ENCODE measurements at places on chromosomes 16 and 17. TPM values are rescaled to one million over a fixed set of nuclear protein-coding genes. Genes with fewer than 3 reads are reported as not detected.
A peak's percentile ranks its signal among the peaks of the same experiment; 100 is the strongest.

SMG6 gene
- 37.8 TPM for total RNA-seq

GRCh38 chr16:23826528-23827045 lies 9.2 kb upstream of the PRKCB start:
- DNase-seq: peak; percentile 22

VWA3A gene
- total RNA-seq: 0.18 TPM

- DNase-seq: no peak
These were observed 30.9 kb downstream of the FAM222B start for GRCh38 chr17:28811651-28812090.

DNA sequence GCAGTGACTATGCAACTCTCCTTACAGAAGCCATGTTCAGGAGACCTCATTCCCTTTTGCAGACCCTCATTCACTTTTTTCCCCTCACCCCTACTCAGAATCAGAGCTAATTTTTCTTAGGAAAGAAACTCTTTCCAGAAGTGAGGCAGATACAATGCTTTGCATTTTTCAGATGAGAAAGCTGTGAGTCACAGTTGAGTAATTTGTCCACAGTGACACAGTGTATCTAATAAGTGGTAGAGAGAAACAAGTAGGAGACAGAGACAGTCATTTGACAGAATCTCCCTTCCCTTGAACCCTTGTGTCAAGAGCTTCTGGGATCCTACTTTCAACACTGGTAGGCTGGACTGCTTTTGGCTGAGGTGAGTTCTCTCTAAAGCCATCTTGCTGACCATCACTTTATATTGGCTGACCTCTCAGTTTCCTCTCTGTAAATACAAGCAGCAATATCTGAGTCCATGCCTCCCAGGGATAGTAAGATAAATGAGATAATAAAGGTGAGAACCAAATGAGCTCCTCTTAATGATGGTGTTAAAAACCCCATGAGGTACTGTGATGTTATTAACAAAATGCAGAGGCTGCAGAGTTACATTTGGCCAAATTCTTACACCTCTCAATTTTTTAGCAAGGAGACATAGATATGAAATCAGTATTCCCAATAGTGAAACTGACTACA lies 130.8 kb downstream of the CA10 start:
- DNase-seq: no peak

DNA sequence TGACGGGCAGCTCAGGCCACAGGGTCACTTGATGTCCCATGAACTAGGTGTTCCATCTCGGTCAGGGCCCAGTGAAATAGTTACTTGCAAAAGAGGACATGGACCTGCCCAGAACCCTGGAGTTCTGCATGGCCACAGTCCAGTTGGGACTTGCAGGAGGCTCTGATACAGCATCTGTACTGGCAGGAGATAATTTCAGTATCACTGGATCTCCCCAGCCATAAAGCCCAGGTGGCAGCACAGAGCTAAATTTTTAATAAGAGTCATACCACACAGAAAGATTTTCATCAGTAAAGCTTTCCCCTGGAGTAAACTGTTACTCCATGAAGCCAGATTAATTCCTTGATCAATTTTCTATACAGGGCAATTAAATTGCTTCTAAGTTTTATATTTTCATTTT lies 18.0 kb upstream of the SLC16A5 start:
- DNase-seq: no peak

CA10 gene
- not detected for total RNA-seq

- no peak for DNase-seq
These were observed 591 bp upstream of the TNFSF13 start for GRCh38 chr17:7557775-7558543.

- no peak for DNase-seq
These were observed 263.9 kb downstream of the C16orf95 start for GRCh38 chr16:87053016-87053982.

CCDC144A gene
- 5.3 TPM for total RNA-seq

GRCh38 chr16:76579277-76579922 lies 302.2 kb downstream of the CNTNAP4 start:
- DNase-seq: no peak

CDH3 gene
- 0.33 TPM for total RNA-seq

GRCh38 chr16:65831903-65832666 lies 534.4 kb upstream of the CDH5 start:
- DNase-seq: no peak

- no peak for DNase-seq
These were observed 60.2 kb downstream of the TEX2 start for GRCh38 chr17:64202683-64203344.

GRCh38 chr17:1573932-1574696 lies 11.5 kb upstream of the PITPNA start:
- peak; percentile 70 for DNase-seq

DNA sequence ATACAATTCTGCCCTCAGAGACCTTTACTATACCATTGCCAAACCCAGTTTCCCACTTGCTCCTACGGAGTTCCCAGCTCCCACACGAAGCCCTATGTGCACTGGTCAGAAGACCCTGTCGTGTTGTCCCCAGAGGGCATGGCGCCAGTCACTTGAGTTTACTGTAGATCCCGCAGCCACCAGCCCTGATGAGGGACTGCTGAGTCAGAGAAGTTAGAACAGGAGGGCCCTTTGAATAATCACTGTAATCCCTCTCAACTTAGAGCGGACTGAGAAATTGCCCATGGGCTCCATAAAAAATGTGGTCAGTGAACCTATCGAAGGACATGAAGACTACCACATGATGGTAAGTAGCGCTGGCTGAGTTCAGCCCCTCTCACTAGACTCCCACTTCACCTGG lies 9.2 kb downstream of the UBFD1 start:
- no peak for DNase-seq

GRCh38 chr16:12067714-12068401 lies 91.3 kb downstream of the SNX29 start:
- DNase-seq: peak; percentile 70

MIEN1 gene
- 45.1 TPM for total RNA-seq

DNA sequence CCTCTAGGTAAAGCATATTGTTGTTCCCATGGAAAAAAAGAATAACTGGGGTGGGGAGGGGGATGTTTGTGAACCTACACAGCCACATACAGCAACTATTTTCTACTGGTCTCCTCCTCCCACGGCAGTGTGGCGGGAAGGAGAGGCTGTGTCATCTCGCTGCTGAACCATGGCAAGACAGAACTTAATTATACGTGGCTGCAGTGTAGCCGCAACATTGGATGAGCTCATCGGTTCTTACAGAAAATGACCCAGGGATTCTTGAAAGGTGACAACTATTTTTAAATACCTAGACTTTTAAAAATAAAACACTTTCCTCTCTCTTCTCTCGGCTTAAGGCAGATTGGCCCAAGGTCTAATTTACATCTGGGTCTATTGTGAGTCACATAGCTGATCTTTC lies 19.8 kb upstream of the TEKT3 start:
- DNase-seq: no peak

GRCh38 chr16:11315510-11315909 lies 29.7 kb upstream of the RMI2 start:
- DNase-seq: no peak

- peak; percentile 47 for DNase-seq
These were observed 9.0 kb upstream of the AMZ2 start for GRCh38 chr17:68238871-68239253.

DNA sequence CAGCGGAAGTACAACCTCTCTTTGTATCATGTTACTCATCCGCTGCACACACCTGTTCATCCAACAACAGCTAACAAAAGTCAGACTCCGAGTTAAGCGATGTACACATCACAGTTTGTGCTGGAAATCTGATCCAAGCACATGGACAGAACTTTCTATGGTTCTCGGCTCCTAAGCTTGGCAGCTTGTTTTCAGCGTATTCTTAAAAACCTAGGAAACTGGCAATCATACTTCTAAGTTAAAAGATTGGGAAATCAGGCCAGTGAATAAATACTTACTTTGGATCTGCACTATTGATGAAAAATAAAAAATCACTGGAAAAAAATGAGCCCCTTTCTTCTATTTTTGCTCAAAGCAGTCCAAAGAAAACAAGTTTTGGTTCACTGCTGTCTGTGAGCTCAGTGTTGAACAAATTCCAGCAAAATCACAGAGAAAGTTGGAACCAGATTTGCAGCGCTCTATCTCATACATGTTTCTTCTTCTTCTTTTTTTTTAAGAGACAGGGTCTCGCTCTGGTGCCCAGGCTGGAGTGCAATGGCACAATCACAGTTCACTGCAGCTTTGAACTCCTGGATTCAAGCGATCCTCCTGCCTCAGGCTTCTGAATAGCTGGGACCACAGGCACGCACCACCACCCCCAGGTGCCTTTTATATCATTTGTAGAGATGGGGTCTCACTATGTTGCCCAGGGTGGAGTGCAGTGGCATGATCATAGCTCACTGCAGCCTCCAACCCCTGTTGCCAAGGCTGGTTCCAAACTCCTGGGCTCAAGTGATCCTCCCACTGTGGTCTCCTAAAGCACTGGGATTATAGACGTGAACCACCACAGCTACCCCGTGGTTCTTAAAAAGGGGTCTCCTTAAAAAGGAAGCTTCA lies 71.6 kb upstream of the CREBBP start:
- DNase-seq: no peak

TSPAN10 gene
- total RNA-seq: 0.43 TPM

KRTAP4-5 gene
- total RNA-seq: not detected

- no peak for DNase-seq
These were observed 1.4 kb downstream of the MTSS2 start for GRCh38 chr16:70684146-70685060.

BEAN1 gene
- not detected for total RNA-seq

- DNase-seq: no peak
These were observed 144.8 kb downstream of the CDH8 start for GRCh38 chr16:61891460-61891859.

DNA sequence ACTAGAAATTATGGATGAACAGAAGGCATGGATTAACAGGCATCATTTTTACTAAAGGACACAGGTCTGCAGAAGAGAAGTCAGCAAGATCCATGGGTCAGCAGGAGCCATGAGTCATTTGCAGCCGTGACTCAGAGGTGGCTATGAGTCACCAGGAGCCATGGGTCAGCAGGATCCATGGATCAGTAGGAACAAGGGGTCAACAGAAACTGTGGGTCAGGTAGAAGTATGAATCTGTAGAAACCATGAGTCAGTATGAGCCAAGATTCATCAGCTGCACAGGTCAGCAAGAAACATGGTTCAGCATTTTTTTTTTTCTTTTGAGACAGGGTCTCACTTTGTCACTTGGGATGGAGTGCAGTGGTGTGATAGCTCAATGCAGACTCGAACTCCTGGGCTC lies 58.2 kb upstream of the HS3ST4 start:
- DNase-seq: no peak

DNA sequence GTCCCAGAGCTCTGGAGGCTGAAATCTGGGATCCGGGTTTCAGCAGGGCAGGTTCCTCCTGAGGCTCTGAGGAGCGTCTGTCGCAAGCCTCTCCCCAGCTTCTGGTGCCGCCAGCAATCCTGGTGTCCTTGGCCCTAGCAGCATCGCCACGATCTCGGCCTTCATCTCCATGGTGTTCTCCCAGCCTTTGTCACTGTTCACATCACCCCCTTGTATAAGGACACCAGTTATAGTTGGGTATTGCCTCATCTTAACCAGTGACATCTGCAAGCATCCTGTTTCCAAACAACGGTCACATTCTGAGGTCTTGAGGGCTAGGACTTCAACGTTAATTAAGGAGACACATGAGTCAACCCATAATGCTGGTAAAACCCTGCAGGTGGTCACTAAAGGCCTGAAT lies 2.8 kb upstream of the PPP1R27 start:
- DNase-seq: no peak

GRCh38 chr16:11734653-11735043 lies 8.0 kb downstream of the TXNDC11 start:
- no peak for DNase-seq

GRCh38 chr16:50156590-50156989 lies 3.5 kb downstream of the TENT4B start:
- DNase-seq: no peak

GRCh38 chr16:9570521-9570920 lies 479.1 kb downstream of the HAPSTR1 start:
- no peak for DNase-seq

- no peak for DNase-seq
These were observed 19.1 kb downstream of the NOD2 start for GRCh38 chr16:50712560-50712898.

DNA sequence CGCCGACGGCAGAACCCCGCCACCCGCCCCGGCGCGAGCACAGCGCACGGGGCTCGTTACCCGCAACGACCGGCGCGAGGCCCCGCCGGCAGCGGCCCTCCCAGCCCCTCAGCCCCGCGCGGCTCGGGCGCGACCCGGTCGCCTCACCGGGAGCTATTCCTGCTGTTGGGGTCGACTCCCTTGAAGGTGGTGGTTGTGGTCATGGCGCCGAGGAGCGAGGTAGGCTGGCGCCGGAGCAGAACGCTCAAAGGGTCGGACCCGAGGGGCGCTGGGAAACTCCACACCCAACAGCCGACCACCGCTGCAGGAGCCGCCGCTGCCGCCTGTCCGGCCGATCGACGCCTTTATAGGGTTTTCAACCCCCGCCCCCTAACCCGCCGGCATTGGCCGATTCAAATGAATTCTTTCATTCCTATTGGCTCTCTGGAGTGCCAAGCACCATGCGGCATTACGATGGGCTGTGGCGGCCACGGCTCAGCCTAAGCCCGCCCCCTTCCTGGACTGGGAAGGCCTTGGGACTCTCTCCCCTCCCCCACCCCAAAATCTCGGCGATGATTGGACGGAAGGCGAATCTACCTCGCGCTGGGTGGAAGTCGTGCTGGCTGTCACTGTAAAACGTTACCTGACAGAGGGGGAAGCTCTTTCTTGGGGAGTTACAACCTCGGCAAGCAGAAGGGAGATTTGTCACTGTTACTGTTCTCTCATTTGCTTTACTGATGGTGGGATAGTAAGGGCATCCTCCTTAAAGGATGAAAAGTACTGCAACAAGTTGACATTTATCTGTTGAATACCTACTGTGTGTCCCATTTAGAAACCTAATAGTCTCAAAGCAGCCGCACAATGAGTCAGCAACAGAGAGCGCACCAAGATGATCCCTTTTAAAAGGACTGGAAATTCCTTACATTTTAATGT lies at the start of gene JPT1:
TSS of gene JPT1 (minus strand) at position 318 of the 912 bp plus-strand sequence. CDS start at position 203, 115 bp downstream.
- DNase-seq: peak; percentile 99

DNA sequence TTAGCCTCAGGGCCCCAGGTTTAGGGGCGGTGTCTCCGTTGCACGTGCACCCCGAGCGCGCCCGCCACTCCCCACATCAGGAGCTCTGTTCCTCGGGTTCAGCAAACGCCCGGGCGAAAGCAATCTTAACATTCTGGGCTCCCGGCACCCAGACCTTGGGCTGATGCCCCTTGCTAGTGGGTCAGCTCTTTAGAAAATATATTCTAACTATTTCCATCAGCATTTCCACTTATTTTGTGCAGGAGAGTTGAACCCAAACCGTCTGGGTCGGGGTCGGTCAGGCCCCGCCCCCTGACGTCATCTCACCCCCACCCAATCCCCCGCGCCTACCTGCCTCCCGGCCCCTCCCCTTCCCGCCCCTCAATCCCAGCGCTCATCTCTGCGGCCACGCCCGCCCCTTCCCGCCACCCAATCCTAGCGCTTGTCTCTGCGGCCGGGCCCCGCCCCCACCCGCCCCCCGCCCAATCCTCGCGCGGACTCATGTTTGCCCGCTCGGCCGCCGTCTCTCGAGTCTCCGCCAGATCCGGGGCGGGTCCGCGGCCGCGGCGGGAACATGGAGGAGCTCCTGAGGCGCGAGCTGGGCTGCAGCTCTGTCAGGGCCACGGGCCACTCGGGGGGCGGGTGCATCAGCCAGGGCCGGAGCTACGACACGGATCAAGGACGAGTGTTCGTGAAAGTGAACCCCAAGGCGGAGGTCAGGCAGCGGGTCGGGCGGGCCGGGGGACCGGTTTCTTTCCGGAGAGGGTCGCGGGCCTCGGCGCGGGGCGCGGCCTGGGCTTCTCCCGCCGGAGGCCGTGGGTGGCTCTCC lies at the start of gene FN3KRP:
TSS of gene FN3KRP (plus strand) at position 504 of the 808 bp plus-strand sequence. CDS start at position 554, 50 bp downstream.
- peak; percentile 90 for DNase-seq

GRCh38 chr16:19704321-19705145 lies 13.5 kb downstream of the KNOP1 start:
- DNase-seq: no peak

LMF1 gene
- total RNA-seq: 21.3 TPM

KRTAP1-1 gene
- not detected for total RNA-seq
